ENCODE measurements at places on chromosomes 6 and 20.
A peak's percentile ranks its signal among the peaks of the same experiment; 100 is the strongest.

DNA sequence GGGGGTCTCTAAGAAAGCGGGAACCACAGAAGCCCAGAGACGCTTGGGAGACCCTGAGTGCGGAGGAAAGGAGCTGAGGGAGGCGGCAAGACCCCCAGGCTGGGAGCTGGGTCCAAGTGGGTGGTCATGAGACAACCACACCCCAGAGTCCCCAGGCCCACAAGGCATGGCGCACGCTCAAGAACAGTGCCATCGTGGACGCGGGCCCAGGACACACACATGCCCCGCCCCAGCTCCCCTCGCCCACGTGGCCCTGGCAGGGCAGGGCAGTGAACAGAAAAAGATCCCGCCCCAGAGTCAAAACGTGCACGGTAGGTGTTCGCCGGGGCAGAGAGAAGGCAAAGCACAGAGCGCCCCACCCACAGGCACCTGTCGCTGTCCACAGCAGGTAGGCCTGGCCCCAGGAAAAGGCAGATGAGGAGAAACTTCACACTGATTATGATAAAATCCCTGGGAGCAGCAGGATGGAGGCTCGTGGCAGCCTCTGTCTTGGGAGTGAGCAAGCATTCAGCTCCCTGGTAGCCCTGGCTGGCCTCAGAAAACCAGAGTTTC lies 50.0 kb downstream of the BPIFB1 start:
- DNase-seq = no peak

GRCh38 chr20:53879048-53879684 lies 191.2 kb downstream of the BCAS1 start:
- no peak for DNase-seq

DNA sequence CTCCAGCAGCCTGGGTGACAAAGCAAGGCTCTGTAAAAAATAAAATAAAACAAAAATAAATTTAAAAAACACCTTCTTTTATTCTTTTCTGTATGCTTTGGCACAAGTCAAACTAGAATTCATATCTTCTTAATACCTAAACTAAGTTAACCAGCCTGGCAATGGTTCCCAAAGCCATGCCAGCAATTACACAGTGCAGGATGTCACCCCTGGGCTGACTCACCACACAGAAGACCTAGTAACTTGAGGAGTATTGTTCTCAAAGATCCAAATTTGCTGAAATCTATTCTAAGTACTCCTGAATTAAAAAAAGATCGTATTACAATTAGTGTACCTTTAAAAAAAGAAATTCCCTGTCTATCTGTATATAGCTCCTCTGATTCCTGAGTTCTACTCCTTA lies 162.7 kb upstream of the SGK1 start:
- no peak for DNase-seq

DNA sequence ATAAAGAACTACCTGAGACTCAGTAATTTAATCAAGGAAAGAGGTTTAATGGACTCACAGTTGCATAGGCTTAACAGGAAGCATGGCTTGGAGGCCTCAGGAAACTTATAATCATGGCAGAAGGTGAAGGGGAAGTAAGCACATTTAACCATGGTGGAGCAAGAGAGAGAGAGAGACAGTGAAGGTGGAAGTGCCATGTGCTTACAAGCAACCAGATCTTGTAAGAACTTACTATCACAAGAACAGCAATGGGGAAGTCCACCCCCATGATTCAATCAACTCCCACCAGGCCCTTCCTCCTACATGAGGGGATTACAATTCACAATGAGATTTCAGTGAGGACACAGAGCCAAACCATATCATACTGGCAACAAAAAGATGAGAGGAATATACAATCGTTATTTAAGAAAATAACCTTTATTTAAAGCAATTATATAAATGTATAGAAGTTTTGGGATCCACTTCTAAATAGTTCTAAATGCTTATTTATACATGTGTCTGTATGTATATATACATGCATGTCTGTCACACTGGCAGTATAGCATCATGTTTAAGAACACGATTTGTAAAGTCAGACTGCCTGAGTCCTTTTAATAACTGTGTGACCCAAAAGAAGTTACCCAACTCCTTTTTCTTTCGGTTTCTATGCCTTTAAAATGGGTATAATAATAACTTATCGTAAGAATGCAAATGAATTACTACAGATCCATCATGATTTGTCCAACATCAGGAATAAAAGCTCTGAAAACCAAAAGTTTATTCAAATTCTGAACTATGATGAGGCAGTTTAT lies 255.7 kb upstream of the THEMIS start:
- DNase-seq = no peak

GRCh38 chr6:109526905-109527628 lies 44.0 kb upstream of the ZBTB24 start:
- DNase-seq = peak; percentile 78
